ENCODE measurements at places on chromosomes 12 and 14. TPM values are rescaled to one million over a fixed set of nuclear protein-coding genes. Genes with fewer than 3 reads are reported as not detected.
A peak's percentile ranks its signal among the peaks of the same experiment; 100 is the strongest.

DNA sequence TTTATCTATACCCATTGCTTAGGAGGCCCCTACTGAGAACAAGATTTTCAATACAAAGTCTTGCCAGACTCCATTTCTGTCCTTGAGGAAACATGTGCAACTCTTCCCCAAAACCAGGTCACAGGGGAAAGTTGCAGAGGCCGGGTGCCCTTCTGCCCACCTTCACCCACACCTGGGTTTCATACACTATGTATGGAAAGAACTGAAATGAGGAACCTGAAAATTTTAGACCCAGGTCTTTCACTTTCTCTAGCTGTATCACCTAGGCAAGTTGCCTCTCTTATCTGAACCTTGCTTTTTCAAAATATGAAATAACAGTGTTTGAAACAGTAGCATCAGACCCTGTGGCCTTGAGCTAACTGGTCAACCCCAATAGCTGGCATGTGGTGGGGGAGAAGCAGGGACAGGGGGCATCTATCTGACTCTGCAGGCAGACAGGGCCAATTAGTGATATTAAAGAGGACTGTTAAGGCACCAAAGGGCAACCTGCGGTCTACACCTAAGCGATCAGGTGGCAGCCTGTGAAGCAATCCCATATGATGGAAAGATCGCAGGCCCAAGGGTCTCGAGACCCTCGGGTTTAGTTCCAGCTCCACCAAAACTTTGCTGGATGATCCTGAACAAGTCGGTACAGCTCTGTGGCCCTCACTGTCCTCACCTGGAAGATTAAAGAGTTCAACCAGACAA, 346.5 kb downstream of the BCL11B start:
- DNase-seq = no peak
- H3K27ac ChIP-seq = peak overlapping the region; percentile 14
- peaks cover 9% of the 10 kb centered on the region for H3K4me1 ChIP-seq
- H3K36me3 ChIP-seq = no peaks in the 10 kb centered on the region

- peaks cover 14% of the 10 kb centered on the region for H3K36me3 ChIP-seq
- H3K27ac ChIP-seq = peak overlapping the region; percentile 90
- no peak overlapping the region for H3K4me3 ChIP-seq
- H3K4me1 ChIP-seq = peaks cover 28% of the 10 kb centered on the region
Measured at GRCh38 chr14:49640540-49641417, 5.7 kb upstream of the DNAAF2 start.

DNA sequence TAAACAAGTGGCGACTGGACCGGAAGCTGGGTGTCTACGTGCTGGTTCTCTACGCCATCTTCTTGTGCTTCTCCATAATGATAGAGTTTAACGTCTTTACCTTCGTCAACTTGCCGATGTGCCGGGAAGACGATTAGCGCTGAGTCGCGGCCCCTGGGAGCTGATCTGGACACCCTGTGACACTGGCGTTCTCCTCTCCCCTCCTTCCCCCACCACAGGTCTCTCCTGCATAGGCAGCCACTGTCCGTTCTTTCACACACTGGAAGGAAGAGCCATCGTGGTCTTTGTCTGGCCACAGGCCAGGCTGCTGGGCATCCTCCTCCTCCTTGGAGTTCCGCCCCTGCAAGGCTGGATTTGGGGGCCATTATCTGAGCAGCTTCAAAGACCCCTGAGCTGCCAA, 20.1 kb upstream of the RIN3 start:
- no peak overlapping the region for H3K4me3 ChIP-seq
- DNase-seq = no peak
- H3K36me3 ChIP-seq = peaks cover 3% of the 10 kb centered on the region
- H3K27me3 ChIP-seq = peaks cover 8% of the 10 kb centered on the region
- H3K27ac ChIP-seq = no peak overlapping the region

The GNPNAT1 gene
- 7.8 TPM for total RNA-seq

- H3K27me3 ChIP-seq = no peaks in the 10 kb centered on the region
- H3K4me3 ChIP-seq = no peak overlapping the region
- no peaks in the 10 kb centered on the region for H3K36me3 ChIP-seq
- DNase-seq = no peak
- no peaks in the 10 kb centered on the region for H3K4me1 ChIP-seq
- no peak overlapping the region for H3K27ac ChIP-seq
Measured at GRCh38 chr12:78260976-78261375, 430.3 kb downstream of the NAV3 start.

- peaks cover 4% of the 10 kb centered on the region for H3K36me3 ChIP-seq
- peak overlapping the region; percentile 51 for H3K27ac ChIP-seq
- H3K27me3 ChIP-seq = no peaks in the 10 kb centered on the region
Measured at GRCh38 chr14:99137001-99137700, 134.8 kb downstream of the BCL11B start.

- peaks cover 2% of the 10 kb centered on the region for H3K36me3 ChIP-seq
- H3K27me3 ChIP-seq = no peaks in the 10 kb centered on the region
- no peak overlapping the region for H3K27ac ChIP-seq
- H3K4me1 ChIP-seq = peaks cover 14% of the 10 kb centered on the region
- no peak for DNase-seq
Measured at GRCh38 chr14:22978487-22978837, 3.9 kb downstream of the AJUBA start.

The CMA1 gene
- total RNA-seq = not detected

The LPAR5 gene
- 8.1 TPM for total RNA-seq

DNA sequence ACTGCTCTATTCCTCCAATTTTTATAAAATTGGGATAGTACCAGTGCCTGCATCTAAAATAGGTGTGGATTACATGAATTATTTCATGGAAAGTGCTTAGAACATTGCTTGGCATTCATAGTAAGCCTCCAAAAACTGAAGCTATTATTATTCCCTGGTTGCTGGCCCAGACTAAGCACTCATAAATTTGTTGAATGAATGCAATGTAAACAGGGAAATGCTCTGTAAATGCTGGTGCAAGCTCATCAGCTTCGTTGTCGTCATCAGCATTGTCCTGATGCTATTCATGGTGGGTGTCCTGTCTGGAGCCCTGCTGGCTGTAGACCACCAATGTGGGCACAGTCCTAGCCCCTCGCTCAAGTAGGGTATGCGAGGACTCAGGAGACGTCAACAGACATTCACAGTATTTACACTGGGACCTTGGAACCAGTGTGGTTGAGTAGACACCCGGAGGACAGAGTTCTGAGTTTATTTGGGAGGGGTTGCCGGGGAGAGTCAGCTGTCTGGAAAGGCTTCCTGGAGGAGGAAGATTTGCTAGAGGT, 16.5 kb downstream of the BDKRB2 start:
- no peaks in the 10 kb centered on the region for H3K36me3 ChIP-seq
- H3K4me1 ChIP-seq = peaks cover 4% of the 10 kb centered on the region
- no peak overlapping the region for H3K4me3 ChIP-seq
- H3K27me3 ChIP-seq = peaks cover 45% of the 10 kb centered on the region
- no peak overlapping the region for H3K27ac ChIP-seq
